ENCODE measurements at places on chromosomes 7 and 10.

GRCh38 chr10:43128958-43129706, 9.1 kb upstream of the CSGALNACT2 start:
- DNase-seq, result no peak

DNA sequence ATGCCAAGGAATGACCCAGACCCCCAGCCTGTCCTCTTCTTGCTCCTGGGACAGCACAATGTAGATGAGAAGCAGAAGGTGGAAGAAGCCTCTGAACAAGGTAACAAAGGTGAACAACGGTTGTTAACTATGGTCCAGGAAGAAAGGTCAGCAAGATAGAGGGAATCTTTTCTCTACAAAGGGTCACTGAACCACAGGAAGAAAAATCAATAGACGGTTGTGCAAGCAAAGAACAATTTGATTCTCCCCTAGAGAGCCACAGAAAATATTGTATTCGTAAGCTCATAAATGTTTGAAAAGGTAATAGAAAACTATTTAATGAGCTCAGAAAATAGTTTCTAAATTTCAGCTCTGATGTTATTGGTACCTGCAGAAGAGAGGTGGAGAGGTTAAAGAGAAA, 111.3 kb downstream of the ST8SIA6 start:
- DNase-seq, result no peak

DNA sequence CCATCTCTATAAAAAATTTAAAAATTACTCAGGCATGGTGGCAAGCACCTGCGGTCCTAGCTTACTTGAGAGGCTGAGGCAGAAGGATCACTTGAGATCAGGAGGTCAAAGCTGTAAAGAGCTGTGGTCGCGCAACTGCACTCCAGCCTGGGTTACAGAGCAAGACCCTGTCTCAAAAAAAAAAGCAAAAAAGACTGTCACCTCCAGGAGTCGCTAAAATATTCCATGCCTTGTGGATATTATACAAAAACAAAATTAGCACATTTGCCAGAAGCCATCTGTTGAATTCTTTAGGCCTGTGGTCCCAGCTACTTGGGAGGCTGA, 87.0 kb upstream of the SDK1 start:
- no peak for DNase-seq

GRCh38 chr10:98246911-98247805, 20.8 kb downstream of the LOXL4 start:
- DNase-seq, result no peak

GRCh38 chr7:43771128-43771527, 12.6 kb downstream of the BLVRA start:
- no peak for DNase-seq

- no peak for DNase-seq
Measured at GRCh38 chr7:29488977-29489376, 74.7 kb upstream of the PRR15 start.

GRCh38 chr7:149456506-149457421, 4.1 kb downstream of the ZNF777 start:
- no peak for DNase-seq

DNA sequence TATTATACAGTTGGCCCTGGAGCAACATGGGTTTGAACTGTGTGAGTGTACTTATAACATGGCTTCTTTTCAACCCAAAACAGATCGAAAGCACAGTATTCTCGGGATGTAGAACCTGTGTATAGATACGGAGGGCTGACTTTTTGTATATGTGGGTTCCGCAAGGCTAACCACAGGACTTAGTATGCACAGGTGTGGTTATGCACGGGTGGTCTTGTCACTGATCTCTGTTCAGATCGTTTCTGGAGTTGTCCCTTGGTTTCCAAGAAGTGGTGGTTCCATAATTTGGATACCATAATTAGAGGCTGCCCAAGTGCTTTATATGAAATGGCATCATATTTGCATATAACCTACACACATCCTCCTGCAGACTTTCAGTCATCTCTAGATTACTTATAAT, 10.9 kb upstream of the BHLHA15 start:
- DNase-seq, result no peak

- DNase-seq, result no peak
Measured at GRCh38 chr10:109019001-109019424, 904.3 kb downstream of the XPNPEP1 start.

DNA sequence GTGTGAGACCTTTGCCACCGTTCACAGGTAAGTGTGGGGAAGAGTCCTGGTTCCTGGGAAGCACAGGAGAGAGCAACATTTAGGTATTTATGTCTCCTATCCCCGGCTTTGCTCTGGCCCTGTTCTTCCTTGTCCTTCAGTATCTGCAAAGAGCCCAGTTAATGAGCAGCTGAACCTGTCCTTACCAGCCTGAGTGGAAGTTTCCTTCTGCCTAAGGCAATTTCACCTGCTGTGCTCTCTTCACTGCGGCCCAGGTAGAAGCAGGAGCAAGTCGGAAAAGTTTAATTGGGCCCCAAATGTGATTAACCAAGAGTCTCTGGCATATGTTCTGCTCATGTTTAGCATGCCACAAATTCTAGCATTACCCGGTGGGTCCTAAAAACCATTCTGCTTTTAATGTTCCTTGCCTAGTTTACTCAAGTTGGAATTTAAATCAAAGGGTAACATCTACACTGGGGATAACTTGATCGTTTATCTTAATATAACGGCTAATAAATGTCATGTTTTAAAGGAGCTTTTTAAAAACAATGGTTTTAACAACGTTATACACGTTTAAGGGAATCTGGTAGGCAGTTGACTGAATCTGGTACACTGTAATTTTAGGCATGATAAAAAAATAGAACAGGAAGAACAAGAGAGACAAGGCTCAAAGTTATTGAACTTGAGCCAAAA, 817.1 kb downstream of the TYW1 start:
- no peak for DNase-seq

DNA sequence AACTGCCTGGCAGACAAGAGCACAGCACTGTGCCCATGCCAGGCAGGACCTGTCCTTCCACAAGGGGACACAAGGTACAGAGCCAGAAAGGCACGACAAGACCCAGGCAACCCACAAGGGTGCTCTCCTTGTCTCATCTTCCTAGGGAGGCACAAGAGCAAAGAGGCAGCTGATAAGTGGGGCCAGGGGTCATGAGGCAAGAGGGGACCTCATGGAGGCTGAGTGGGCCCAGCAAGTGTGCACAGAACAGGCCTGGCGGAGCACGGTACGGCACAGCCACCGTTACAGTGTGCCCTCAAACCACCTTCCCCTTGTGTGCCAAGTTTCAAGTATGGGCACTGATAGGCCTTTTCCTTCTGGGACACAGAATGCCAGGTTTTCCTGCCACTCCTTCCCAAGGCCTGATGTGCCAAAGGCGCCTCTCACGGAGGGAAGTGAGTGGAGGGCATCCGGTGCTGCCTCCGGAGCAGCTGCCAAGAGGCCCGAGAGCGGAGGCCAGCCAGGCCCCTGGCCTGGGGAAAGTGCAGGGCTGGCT, 75.6 kb downstream of the FAM53B start:
- DNase-seq, result no peak

GRCh38 chr10:17685233-17685840, 41.4 kb downstream of the STAM start:
- DNase-seq, result no peak

DNA sequence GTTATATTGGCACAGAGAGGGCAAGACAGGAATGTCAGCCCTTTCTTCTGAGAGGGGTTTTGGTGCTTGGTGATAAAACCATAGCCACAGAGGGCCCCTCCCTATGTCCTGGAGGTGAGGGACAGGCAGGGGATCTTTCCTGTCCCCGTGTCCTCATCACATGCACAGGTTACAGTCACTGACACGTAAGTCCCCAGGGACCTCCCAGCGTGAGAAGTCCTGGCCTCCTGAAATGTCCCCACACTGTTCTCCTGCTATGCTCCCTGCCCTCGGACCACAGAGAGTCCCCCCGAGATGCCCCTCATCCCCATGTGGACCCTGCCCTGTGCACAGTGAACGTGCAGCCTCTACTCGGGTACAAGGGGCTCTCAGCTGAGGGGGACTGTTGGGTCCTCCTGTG, 260.4 kb downstream of the ZMYND11 start:
- no peak for DNase-seq

GRCh38 chr7:102270178-102270887, 16.3 kb upstream of the SH2B2 start:
- no peak for DNase-seq

GRCh38 chr7:89077992-89078391, 282.5 kb upstream of the TEX47 start:
- no peak for DNase-seq

DNA sequence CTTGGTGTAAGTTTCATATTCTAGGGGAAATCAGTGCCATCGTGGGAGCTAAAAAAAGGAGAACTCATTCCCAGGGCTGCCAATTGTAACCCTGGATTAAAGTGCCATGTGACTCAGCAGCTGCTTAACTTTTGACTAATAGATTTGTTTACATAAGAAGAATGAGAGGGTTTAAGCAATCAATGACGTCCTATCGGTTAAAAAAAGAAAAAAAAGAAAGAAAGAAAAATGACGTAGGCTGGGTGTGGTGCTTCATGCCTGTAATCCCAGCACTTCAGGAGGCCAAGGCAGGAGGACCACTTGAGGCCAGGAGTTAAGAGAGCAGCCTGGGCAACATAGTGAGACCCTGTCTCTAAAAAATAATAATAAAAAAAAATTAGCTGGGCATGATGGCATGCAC, 116.2 kb upstream of the AFAP1L2 start:
- DNase-seq, result no peak

DNA sequence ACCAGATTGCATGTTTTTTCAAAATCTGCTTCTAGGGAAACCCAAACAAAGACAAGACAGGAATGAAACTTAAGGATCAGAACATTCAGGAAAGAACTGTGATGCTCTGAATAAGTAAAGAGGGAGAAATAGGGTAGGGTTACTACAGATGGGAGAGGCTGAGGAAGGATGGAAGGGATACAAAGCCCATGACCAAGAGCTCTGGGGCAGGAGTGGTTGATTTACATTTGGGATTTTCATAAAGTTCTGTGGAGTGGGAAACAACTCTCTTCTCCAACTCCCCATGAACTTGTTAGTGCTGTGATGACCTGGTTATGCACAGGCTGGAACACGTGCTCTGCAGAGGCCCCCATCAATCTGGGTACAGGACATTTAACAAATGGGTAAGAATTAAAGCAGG, 216.0 kb upstream of the KLF14 start:
- DNase-seq, result no peak

DNA sequence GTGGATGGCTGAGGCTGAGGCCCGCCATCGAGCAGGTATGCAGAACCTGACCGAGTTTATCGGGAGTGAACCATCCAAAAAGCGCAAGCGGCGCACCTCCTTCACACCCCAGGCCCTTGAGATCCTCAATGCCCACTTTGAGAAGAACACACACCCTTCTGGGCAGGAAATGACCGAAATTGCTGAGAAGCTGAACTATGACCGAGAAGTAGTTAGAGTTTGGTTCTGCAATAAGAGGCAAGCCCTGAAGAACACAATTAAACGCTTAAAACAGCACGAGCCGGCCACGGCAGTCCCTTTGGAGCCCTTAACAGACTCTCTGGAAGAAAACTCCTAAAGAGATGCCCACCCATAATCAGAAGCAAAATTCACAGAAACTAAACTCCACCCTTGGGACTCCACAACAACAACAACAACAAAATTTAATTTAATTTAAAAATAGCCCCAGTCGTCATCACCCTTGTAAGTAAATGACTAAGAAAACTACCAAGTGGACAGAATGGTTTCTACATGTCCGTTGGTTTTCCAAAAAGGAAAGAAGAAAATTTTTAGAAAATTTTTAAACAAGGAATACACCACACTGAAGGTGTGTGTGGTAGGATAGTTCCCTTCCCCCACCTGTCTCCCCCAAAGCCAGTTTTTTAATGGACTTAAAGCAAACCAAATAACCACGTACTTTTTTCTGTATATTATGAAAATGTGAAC, 101.7 kb upstream of the YAE1 start:
- no peak for DNase-seq

DNA sequence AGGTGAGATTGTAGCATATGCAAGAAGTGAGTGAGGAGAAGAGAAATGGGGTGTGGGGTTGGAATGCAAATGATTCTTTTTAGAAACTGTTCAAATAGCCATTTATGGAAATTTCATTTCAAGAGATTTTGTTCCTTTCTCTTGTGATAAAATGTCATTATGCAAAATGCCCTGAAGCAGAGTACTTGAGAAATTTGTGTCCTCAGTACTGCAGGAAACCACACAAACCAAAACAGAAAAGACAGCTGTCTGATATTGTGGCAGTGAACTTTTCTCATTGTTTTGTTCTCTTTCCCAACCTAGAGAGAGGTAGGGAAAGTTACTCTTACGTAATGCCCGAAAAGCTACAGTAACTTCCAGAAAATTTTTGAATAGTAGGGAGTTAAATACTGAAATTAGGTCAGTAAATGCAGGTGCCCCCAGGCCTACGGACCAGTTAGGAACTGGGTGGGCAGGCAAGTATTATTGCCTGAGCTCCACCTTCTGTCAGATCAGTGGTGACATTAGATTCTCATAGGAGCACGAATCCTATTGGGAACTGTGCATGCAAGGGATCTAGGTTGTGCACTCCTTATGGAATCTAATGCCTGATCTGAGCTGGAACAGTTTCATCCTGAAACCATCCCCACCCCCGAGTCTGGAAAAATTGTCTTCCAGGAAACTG, 34.0 kb downstream of the DLD start:
- no peak for DNase-seq

GRCh38 chr10:69801094-69801433, 642 bp upstream of the COL13A1 start:
- DNase-seq, result peak; percentile 4

DNA sequence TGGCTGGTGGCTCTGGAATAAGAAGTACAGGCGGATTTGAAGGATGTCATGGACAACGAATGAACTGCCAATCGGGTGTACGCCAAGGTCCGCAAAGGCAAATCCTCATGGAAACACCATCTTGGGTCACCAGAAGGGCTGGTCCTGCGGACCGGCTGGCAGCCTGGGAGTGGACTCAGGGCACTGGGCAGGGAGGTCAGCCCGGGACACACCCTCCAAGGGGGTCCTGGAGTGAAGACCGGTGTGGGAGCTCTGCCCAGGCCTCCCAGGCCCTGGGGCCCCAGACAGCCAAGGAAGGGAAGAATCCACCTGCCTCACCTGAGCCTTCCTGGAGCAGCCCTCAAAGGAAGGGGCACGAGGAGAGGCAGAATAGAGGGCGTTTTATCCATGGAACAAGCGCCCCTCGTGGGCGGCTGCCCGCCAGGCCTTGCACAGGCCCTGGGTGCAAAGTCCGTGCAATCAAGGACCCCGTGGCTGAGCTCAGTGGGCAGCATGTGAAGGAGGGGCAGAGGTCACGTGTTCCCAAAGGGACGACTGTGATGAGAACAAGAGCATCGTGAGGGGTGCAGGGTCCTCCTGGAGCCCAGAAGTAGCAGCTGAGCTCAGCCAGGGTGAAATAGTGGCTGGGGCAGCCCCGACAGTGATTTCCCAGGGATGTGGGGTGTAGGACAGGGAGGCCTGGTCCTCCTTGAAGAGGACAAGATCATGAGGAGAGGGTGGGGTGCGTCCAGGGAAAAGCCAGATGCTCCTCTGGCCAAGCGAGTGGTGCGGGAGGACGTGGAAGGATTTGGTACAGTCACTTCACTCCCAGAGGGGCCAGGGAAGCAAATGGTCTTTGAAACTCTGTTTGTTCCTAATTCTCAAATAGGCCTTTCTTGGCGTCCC, 105.2 kb downstream of the TCERG1L start:
- DNase-seq, result no peak

GRCh38 chr10:120016906-120017305, 124.4 kb downstream of the SEC23IP start:
- DNase-seq, result no peak

- DNase-seq, result no peak
Measured at GRCh38 chr7:135327458-135327857, 93.8 kb downstream of the STRA8 start.

All from activated T-cell treated with anti-CD3 and anti-CD28 coated beads for 4 hours (primary cell).